ENCODE measurements at places on chromosomes 1 and 21.
A peak's percentile ranks its signal among the peaks of the same experiment; 100 is the strongest.

GRCh38 chr21:37748351-37748750 lies 167.9 kb downstream of the KCNJ6 start:
- no peaks in the 10 kb centered on the region for H3K36me3 ChIP-seq
- no peak overlapping the region for H3K4me3 ChIP-seq
- no peaks in the 10 kb centered on the region for H3K4me1 ChIP-seq
- H3K27ac ChIP-seq = no peak overlapping the region
- no peaks in the 10 kb centered on the region for H3K27me3 ChIP-seq

GRCh38 chr1:229300099-229300757 lies 29.3 kb downstream of the RAB4A start:
- H3K36me3 ChIP-seq = peaks cover 33% of the 10 kb centered on the region
- H3K27me3 ChIP-seq = no peaks in the 10 kb centered on the region
- DNase-seq = no peak
- H3K4me1 ChIP-seq = peaks cover 8% of the 10 kb centered on the region
- no peak overlapping the region for H3K4me3 ChIP-seq

- no peak overlapping the region for H3K27ac ChIP-seq
- no peaks in the 10 kb centered on the region for H3K4me1 ChIP-seq
- DNase-seq = no peak
- no peak overlapping the region for H3K4me3 ChIP-seq
- no peaks in the 10 kb centered on the region for H3K27me3 ChIP-seq
Observed at GRCh38 chr1:190067592-190067991, 410.1 kb downstream of the BRINP3 start.

DNA sequence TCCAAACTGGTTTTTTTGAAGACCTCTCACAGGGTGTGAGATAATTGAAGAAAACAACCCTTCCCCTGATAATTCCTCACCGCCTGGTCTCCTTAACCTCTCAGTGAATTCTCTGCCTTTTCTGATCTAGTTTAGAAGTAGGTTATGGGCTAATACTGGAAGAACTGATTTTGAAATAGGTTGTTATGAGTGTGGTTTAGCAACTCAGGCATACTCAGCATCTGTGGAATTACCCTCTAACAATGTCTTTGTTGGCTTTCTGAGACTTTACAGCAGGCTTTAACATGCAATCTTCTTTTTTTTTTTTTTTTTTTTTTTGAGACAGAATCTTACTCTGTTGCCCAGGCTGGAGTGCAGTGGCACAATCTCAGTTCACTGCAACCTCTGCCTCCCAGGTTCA lies 10.3 kb upstream of the PLD5 start:
- H3K27ac ChIP-seq = no peak overlapping the region
- no peak overlapping the region for H3K4me3 ChIP-seq
- no peaks in the 10 kb centered on the region for H3K4me1 ChIP-seq
- no peak for DNase-seq
- no peaks in the 10 kb centered on the region for H3K36me3 ChIP-seq

DNA sequence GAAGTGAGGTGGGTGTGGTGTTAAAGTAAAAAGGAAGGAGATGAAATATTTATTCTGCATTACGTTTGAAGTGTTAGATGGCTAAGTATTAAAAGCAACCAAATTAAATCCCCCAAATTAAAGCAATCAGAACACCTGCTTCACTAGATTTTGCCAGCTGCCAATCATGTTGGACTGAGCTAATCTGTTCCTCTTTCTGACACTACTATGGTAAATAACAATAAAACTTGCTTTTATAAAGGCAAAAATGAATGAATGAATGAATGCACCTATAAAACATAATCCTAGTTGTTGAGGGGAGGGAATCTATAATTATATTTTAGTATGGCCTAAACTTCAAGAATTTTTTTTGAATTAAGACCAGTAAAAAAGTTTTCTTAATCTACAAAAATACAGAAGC lies 51.0 kb downstream of the RAB3GAP2 start:
- no peaks in the 10 kb centered on the region for H3K27me3 ChIP-seq
- H3K4me3 ChIP-seq = no peak overlapping the region
- H3K4me1 ChIP-seq = peaks cover 58% of the 10 kb centered on the region
- no peak for DNase-seq

GRCh38 chr1:63063367-63063766 lies 259.0 kb upstream of the FOXD3 start:
- H3K4me1 ChIP-seq = no peaks in the 10 kb centered on the region
- no peak for DNase-seq
- no peak overlapping the region for H3K27ac ChIP-seq
- H3K27me3 ChIP-seq = no peaks in the 10 kb centered on the region
- H3K4me3 ChIP-seq = no peak overlapping the region
- no peaks in the 10 kb centered on the region for H3K36me3 ChIP-seq

DNA sequence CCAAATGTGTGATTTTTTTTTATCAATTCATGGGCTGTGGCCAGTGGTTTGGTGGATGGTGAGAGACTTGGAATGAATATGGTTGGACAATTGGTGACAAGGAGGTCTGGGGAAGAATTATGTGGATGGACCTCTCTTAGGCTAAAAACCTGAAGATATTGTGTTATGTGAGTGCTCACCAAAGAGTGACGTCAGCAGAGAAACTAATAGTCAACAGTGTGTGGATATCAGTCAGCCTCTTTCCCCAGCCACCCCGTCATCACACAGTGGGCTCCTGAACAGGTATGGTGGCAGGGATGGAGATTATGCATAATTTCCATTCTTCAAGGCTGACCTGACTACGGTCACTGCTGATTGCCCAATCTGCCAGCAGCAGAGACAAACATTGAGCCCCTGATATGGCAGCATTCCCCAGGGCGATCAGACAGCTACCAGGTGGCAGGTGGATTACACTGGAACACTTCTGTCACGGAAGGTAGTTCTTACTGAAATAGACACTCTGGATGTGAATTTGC lies 9.2 kb upstream of the OR2G2 start:
- H3K4me3 ChIP-seq = no peak overlapping the region
- no peaks in the 10 kb centered on the region for H3K4me1 ChIP-seq
- H3K36me3 ChIP-seq = no peaks in the 10 kb centered on the region
- peaks cover 2% of the 10 kb centered on the region for H3K27me3 ChIP-seq
- no peak for DNase-seq

GRCh38 chr1:62285984-62286785 lies 33.0 kb downstream of the KANK4 start:
- peaks cover 12% of the 10 kb centered on the region for H3K27me3 ChIP-seq
- H3K4me1 ChIP-seq = no peaks in the 10 kb centered on the region
- no peak overlapping the region for H3K27ac ChIP-seq
- H3K4me3 ChIP-seq = no peak overlapping the region

DNA sequence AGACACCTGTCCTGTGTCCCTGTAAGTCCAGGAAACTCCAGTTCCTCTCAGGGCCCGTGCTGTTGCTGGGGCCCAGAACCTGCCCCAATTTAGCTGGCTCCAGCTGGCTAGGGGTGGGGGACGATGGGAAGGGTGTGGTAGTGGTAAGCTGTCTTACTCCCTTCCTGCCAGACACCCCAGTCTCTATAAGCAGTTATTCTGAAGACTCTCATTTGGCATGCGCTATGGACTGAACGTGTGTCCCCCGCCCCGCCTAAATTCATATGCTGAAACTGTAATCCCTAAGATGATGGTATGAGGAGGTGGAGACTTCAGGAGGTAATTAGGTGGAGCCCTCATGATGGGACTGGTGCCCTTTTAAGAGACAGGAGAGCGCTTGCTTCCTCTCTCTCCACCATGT lies 82.0 kb downstream of the MAP3K7CL start:
- H3K4me1 ChIP-seq = peaks cover 22% of the 10 kb centered on the region
- H3K27ac ChIP-seq = no peak overlapping the region
- no peak for DNase-seq
- H3K36me3 ChIP-seq = no peaks in the 10 kb centered on the region
- no peak overlapping the region for H3K4me3 ChIP-seq

DNA sequence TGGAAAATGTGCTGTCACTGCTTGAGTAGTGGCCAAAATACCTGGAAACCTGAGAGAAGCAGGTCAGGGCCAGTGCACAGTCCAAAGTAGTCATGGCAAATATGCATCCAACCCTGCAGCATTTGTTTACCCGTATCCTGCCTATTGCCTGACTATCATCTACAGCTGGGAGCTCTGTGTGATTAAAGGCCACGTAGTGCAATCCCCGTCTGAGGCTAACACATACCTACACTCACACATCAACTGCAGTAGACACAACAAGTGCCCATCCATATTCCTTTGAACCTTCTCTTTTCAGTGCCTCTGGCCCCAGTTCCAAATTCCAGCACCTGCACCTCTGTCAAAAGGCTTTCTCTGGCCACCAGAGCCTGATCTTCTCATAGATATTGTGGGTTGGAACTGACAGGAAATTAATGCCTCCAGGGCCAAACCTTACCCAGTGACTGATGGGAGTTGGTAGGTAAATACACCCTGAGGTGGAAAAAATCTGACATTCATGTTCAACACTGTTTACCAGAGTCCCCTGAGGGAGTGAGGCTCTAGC lies 383.0 kb downstream of the SETD4 start:
- H3K27ac ChIP-seq = no peak overlapping the region
- H3K27me3 ChIP-seq = peaks cover 6% of the 10 kb centered on the region
- H3K36me3 ChIP-seq = no peaks in the 10 kb centered on the region
- no peak overlapping the region for H3K4me3 ChIP-seq
- no peak for DNase-seq
- H3K4me1 ChIP-seq = no peaks in the 10 kb centered on the region

DNA sequence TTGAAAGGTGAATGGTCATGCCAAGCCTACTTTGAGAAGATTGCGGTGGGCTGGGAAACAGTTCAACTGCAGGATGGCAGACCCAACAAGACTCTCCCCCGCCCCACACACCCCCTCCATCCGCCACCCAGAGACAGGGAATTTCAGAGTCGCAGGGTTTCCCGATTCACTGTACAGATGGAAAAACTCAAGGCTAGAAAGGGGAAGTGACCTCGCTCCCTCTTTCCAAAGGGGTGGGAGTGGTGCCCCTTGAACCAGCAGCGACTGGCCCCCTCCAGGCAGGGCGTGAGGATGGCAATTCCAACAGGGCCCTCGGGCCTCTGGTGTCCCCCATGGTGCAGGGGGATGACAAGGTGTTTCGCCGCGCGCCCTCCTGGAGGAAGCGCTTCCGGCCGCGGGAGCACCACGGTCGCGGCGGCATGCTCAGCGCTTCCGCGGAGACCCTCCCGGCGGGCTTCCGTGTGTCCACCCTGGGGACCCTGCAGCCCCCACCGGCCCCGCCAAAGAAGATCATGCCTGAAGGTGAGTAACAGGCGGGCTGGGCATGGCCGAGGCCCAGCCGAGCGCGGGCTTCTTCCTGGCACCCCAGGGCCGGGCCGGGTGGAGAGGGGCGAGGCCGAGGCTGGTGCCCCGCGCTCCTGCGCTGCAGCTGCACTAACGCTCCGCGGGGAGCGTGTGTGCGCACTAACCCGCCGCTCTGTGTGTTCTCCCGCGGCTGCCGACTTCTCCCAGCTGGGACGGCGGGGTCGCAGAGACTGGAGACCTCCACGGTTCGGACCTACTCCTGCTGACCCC lies 10.4 kb downstream of the MYOG start:
- H3K4me1 ChIP-seq = peaks cover 4% of the 10 kb centered on the region
- peaks cover 43% of the 10 kb centered on the region for H3K27me3 ChIP-seq
- no peak overlapping the region for H3K4me3 ChIP-seq
- H3K36me3 ChIP-seq = peaks cover 2% of the 10 kb centered on the region
- no peak overlapping the region for H3K27ac ChIP-seq

- H3K4me3 ChIP-seq = no peak overlapping the region
- no peaks in the 10 kb centered on the region for H3K36me3 ChIP-seq
- no peak overlapping the region for H3K27ac ChIP-seq
- H3K27me3 ChIP-seq = peaks cover 2% of the 10 kb centered on the region
- DNase-seq = no peak
Observed at GRCh38 chr21:15966651-15967050, 236.9 kb downstream of the USP25 start.

DNA sequence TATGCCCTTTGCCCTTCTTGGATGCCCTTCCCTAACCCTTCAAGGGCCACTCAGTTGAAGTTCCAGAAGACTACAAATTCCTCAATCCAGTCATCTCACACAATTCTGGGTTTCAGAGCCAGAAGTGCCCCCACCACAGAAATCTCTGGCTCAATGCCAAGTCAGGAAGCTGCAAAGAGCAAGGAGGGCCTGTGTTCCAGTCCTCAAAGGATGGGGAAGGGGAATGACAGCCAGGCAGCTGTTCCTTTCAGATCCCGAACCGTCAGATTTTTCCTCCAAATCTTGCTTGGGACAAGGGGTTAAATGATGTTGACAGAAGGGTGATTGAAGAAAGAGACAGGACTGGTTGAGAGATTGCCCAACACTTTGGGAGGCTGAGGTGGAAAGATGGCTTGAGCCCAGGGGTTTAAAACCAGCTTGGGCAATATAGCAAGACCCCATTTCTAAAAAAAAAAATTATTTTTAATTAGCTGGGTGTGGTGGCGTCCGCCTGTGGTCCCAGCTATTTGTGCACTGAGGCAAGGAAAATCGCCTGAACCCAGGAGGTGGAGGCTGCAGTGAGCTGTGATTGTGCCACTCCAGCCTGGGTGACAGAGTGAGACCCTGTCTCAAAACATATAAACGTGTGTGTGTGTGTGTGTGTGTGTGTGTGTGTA lies 716 bp upstream of the HPDL start:
- peaks cover 20% of the 10 kb centered on the region for H3K36me3 ChIP-seq
- peaks cover 26% of the 10 kb centered on the region for H3K4me1 ChIP-seq
- H3K4me3 ChIP-seq = peak overlapping the region; percentile 85

- H3K4me3 ChIP-seq = no peak overlapping the region
- H3K36me3 ChIP-seq = no peaks in the 10 kb centered on the region
- no peak for DNase-seq
- peaks cover 6% of the 10 kb centered on the region for H3K4me1 ChIP-seq
- no peak overlapping the region for H3K27ac ChIP-seq
Observed at GRCh38 chr1:53678507-53678906, 60.5 kb downstream of the GLIS1 start.

DNA sequence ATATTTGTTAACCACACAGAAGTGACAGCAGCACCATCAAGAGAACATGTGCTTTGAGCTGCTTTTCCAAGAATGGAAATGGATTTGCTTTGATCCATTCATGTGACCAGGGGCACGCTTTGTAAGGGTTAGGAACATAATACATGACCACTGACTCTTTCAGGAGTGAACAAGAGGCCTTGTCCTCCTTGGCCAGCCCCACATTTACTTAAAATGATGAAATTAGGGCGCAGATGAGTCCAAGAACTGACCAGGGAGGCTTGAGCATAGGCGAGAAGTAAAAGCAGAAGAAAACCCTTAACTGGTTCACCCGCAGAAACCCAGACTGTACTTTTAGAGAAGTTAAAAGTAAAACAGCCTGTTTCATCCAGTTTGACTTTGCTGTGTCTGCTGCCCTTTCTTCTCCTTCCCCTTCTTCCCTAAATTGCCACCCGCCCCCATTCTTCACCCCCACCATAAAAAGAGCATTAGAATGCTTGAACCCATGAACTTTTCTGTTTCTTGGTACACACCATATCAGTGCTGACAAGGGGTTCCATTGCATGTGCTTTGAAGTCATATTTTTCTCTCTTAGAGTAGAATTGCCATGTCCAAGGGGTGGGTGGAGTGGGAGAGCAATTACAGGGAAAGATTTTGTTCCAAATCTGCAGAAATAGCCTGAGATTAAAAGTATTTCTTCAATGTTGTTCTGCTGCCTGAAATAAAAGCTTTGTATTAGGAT lies 2.6 kb upstream of the GLUL start:
- peaks cover 33% of the 10 kb centered on the region for H3K27me3 ChIP-seq
- no peak overlapping the region for H3K27ac ChIP-seq
- no peak for DNase-seq
- no peak overlapping the region for H3K4me3 ChIP-seq
